ENCODE measurements at places on chromosomes 5 and 9.

- DNase-seq: no peak
Measured at GRCh38 chr5:1762121-1762882, 37.3 kb downstream of the MRPL36 start.

- DNase-seq: no peak
Measured at GRCh38 chr9:117414220-117414905, 494 bp downstream of the ASTN2 start.

- no peak for DNase-seq
Measured at GRCh38 chr5:17287501-17288155, 70.2 kb downstream of the BASP1 start.

DNA sequence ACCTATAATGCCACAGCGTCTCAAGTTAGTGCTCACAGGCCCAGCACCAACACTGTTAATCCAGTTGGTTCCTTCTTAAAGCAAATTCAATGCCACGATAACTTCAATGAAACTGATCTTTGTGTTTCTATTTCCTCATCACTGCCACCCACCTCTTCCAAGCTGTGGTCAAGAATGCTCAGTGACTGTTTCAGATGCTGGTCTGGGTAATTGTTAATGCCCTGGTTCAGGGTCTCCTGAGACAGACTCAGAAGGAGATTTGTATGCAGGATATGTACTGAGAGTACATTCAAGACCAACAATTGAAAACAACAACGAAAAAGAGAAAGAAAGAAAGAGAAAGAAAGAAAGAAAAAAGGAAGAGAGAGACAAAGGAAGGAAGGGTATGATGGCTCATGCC, 505.3 kb downstream of the TLE4 start:
- no peak for DNase-seq

- no peak for DNase-seq
Measured at GRCh38 chr5:58999804-59000203, 416.9 kb downstream of the RAB3C start.

DNA sequence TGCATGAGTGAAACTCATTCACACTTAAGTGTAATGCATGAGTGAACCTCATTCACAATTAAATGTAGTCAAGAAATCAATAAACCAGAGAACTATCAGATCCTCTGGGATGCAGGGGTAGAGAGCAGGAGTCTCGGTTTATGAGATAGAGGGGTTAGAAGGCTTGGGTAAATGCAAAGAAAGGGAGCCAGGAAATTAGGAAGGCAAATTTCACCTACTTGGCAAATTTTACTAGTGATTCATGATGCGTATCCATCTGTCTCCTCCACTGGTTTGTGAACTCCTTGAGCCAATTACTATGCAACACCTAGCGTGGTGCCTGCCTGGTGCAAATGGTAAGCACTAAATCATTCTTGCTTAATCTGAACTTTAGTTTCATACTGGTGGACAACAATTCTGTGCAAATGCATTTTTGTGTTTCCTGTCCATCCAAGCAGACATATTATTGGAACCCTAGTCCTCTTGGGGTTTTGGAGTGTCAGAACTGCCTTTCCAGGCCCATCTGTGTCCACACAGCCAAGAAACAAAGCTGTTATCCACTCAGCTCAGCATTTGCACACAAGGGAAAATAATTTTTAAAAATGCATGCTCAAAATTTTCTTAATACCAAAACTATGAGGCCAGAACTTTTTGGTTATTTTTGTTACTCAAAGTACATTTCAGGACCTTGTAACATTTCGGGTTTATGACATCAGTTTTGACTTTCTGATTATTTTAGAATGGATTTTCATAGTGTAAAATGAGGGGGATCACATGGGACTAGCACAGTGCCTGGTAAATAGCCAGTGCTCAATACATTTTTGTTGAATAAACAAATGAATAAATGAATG, 5.2 kb downstream of the HAPLN1 start:
- DNase-seq: no peak

DNA sequence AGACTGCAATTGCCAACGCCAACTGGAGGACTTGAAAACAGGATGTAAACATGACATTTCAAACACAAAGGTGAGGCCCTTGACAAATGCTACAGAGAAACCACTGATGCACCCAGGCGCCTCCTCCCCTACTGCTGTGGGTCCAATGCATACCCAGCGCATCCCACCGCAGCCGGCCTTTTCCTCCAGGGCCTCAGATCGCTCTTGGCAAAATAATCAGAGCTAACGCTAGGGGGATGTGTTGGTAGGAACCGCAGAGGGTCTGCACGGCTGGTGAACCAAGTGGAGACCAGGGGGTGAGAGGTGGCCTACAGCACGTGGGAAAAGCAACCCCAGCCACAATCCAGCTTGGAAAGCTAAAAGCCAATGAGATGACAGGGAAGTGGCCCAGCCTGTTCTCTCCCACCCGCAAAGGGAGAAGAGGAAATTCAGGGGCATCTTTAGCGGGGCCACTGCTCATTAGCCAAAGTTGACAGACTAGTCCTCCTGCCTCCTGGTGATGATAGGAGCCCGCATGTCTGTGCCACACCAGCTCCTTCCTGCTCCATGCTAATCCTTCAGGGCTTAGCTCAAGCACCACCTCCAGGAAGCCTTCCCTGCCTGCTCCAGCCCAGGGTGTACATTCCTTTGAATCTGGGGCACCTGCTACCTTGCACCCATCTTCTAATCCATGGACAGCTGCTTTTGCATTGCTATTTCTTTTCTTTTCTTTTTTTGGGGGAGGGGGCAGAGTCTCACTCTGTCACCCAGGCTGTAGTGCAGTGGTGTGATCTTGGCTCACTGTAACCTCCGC, 5.9 kb downstream of the FAM163B start:
- no peak for DNase-seq

- no peak for DNase-seq
Measured at GRCh38 chr5:31187591-31187990, 5.9 kb upstream of the CDH6 start.
